Activated naive CD4-positive, alpha-beta T cell treated with anti-CD3 and anti-CD28 coated beads, Interleukin-2, amount 10 ng/mL, durations not matched to agents 7 days and 5 days (primary cell): ENCODE measurements at places on chromosomes 2 and 18.

- DNase-seq, result no peak
Observed at GRCh38 chr18:56042915-56043536, 455.0 kb upstream of the TCF4 start.

GRCh38 chr2:108417254-108417653, 31.8 kb upstream of the GCC2 start:
- DNase-seq, result no peak

- no peak for DNase-seq
Observed at GRCh38 chr2:101644842-101645383, 52.6 kb upstream of the MAP4K4 start.

- no peak for DNase-seq
Observed at GRCh38 chr2:20141806-20142205, 83.1 kb downstream of the SDC1 start.

GRCh38 chr2:239978411-239978810, 46.7 kb downstream of the NDUFA10 start:
- no peak for DNase-seq

DNA sequence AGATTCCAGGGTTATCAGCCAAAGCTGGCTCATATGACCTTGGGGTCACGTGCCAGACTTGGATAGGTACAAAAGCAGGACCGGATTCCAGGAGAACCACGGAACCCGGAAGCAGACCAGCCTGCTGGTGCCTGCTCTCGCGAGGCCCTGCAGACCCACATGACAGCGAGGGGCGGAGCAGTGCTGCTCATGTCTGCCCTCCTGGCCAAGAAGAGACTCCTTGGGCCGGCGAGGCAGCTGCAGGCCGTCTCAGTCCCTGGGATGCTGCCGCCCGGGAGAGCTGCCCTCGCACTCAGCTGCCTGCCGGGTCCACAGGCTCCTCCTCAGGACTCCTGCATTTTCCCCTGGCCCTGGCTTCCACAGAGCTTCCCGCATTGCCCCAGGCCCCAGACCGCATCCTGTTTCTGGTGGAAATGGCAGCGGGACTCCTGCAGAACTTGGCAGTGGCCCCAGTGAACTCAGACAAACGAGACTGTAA, 739.5 kb downstream of the SOCS6 start:
- DNase-seq, result no peak

DNA sequence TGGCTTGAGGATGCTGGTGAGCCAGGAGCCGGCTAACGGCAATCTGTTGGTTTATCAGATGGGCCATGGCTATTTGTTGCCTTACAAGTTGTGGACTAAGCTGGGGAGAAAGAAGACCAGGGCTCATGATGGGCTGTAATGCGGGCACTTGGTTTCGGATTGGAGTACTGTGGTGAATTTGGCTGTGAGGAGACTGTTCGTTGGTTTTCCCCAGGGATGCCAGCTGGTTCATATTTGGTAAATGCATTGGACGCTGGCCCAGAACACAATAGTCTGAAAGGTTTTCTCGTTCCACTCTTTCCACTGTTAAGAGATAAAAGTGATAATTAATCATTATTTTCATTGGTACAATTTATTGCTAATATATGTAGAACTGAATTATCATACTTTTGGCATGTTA, 108.9 kb downstream of the SATB2 start:
- DNase-seq, result no peak

DNA sequence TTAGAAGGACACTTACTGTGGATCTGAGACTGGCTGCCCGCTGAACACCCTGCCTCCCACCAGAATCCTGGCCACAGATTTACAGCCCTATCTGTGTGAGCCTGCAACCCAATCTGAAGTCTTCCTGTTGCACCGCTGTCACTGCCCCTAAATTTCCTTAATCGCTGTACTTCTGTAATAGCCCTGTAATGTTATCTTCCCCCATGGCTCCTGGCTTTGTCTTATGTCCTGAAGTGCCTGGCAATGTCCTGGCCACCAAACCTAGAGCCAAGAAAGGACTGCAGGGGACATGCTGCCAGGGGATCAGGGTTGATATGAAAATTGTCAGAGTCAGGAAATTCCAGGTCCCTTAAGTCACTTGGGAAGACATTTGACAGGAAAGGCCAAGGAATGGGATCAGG, 52.7 kb downstream of the FHOD3 start:
- DNase-seq, result no peak

DNA sequence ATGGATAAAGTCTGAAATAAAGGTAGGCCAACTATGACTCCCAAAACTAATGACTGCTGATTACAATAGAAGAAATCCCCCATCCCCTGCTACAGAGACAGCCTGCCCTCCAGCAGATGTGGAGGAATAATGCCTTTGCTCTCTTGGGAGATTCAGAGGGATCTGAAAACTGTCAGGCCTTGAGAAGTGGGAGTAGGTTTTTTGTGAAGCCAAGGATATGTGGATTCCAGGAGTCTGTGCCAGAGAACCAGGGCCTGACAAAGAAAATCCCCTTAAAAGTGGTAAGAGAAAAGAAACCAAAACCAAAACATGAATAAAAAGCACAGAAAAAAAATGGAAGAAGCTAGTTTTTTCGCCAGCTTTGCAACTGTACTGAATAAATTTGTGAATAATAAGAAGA, 397.6 kb downstream of the ZNF521 start:
- no peak for DNase-seq

DNA sequence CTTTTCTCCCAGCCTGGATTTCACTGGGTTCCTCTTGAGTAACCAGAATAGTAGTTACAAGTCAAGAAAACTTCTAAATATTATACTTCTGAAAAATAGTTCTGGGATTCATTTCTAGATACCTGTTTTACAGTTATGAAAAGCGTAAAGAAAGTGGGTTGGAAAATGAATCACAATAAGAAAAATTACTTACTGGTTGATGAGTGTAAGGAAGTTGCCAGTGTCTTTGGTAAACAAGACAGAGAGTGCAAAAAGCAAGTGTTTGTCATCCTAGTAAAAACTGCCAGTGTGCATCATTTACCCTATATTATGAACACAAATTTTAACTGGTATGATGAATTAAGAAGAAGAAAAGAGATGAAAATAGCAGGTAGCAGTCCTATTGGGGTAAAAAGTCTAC, 88.9 kb downstream of the R3HDM1 start:
- no peak for DNase-seq

DNA sequence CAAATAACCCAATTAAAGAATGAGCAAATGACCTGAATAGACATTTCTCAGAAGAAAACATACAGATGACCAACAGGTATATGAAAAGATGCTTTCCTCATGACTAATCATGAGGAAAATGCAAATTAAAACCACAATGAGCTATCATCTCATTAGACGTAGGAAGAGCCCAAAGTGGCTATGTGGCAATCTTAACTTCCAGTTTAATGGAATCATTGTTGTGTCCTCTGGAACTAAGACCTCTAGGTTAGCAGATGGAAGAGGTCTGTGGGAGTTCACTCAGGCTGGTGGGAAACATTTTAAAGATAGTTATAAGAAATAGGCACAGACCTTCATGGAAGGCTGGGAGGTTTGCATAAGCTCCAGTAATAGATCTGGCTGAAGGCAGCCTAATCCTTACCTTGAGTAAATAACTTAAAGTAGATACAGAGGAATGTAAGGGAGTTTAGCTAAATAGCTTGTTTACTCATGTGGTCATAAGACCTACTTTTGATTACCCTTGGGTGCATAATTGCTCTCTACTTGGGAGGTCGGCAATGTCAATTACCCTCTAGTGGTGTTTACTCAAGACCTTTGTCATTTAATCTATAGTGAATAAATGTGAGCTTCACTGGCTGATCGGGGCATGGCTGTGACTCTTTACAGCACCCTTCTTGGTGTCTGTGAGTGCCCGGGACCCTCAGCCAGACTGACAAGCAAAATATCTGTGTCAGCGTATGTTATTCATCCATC, 119.0 kb downstream of the GULP1 start:
- no peak for DNase-seq

DNA sequence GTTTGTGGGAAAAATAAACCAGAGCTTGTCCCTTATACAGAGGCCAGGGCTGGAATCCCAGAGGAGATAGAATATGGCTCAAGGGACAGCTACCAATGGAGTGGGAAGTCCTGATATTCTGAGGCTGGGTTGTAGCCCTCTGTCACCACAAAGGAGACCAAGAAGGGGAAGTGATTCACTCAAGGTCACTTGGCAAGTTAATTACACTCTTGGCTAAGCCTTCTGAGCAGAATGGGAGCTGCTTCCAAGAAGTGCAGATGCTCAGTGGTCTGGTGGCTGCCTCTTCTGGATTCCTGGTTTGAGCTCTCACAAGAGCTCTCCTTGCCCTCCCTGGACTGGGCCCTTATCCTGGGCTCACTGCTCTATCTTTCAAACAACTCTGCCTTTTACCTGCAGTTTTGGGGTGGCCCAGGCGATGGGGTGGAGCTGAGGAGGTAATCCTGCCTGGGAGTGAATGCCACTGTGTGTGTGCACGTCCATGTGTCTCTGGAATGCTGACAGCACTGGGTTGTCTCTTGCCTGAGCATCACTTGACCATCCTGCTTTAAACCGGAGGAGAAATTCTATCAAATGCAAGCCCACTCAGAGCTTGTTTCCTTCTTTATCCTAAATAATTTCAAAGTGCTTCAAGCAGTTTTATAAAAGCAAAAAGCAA, 168.2 kb downstream of the KCNS3 start:
- no peak for DNase-seq

- no peak for DNase-seq
Observed at GRCh38 chr18:55672574-55673361, 84.8 kb upstream of the TCF4 start.

- DNase-seq, result no peak
Observed at GRCh38 chr18:55738483-55739114, 150.6 kb upstream of the TCF4 start.

GRCh38 chr2:125698280-125698679, 957.7 kb upstream of the GYPC start:
- no peak for DNase-seq

DNA sequence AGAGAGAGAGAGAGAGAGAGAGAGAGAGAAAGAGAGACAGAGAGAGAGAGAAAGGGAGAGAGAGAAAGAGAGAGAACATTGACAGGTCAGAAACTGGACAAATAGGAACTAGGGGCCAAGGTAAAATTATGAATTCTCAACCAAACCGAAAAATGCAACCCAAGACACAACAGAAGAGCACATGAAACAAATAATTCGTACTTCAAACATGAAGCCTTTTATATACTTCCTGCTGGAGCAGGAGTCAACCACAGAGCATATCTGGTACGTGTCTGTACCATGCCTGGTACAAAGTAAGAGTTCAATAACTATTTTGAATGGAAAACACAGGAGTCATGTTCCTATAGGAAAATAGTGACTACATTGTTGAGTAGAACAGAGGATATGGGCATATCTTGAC, 6.5 kb upstream of the VPS54 start:
- no peak for DNase-seq

- no peak for DNase-seq
Observed at GRCh38 chr2:190782264-190782663, 98.4 kb upstream of the GLS start.

DNA sequence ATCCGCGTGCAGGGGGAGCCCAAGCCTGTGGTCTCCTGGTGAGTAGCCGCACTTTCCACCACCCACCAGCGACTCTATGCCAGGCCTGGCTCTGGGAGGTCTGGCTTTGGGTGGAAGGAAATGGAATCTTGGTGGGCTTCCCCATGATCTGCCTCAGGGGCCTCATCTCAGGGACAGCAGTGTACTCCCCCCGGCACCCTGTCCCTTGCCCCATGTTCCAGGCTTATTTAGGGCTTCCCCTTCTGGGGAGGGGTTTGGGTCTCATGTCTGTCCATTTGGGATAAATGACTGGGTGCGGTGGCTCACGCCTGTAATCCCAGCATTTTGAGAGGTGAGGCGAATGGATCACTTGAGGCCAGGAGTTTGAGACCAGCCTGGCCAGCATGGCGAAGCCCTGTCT, 27.7 kb downstream of the SPEG start:
- no peak for DNase-seq

GRCh38 chr2:28274911-28275685, 117.6 kb upstream of the FOSL2 start:
- DNase-seq, result no peak

DNA sequence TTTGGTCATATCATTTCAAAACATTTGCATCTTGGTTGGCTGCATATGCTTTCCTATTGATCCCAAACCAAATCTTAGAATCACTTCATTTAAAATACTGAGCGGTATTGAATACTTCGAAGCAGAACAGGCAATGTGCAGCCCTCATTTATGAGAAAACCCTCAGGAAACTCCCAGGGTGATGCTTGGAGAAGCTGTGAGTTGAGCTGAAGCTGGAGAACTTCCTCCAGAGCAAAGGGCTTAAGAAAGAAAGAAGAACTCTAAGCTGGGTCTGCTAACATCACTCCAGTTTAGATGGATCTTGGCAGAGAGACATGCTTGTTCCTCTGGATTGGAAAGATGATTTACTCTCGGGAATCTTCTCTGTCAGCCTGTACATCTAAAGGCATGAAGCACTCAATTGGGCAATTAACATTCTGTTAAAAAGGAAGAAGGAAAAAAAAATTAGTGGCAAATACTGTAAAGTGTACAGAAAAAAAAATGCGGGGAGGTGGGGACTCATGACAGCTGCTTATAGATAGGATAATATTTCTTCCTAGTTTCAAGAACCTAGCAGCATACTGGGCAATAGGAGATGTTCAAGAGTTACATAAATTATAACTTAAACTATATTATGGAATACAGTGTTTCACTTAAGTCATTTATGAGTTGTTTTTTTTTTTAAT, 49.5 kb downstream of the ATIC start:
- no peak for DNase-seq

DNA sequence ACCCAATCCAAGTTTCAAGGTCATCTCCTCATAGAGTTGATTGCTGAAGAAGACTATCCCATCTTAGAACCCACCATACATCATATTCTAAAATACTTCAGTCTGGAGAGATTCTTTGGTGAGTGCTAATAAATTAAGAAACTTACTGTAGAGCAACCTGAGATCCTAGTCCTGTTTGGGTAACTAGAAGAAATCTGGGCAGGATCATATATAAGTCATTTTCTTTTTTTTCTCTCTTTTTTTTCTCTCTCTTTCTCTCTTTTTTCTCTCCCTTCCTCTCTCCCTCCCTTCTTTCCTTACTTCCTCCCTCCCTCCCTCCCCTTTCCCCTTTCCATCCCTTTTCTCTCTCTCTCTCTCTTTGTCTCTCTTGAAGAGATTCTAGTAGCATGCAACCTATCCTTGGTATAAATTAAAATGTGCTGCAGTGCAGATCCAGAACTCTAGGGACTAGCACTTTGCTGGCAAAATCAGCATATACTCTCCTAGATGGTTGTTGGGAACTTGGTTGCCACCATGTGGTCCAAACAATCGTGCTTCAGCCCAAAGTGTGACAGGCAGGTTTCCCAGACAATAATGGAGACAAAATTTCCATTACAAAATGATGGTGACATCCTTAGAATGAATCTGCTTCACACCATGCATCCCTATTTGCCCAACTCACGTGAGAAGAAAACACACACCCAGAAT, 399.4 kb upstream of the CELF4 start:
- DNase-seq, result no peak

DNA sequence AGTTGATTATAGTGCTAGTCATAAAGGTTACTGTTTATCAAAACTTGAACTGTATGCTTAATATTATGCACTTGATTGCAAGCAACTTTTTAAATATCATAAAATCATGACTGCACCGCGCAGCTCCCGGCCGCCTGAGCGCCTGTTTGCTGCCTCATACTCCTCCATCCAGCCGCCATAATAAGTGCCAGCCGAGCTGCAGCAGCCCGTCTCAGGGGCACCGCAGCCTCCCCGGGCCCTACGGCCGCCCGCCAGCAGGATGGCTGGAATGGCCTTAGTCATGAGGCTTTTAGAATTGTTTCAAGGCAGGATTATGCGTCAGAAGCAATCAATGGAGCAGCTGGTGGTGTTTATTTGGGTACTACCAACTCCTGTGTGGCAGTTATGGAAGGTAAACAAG, 337.2 kb downstream of the PAX3 start:
- DNase-seq, result no peak
